Brain (organoid and tissue), 16 donors: ENCODE measurements at places on chromosomes 13 and 19.

- no peak for DNase-seq
Measured at GRCh38 chr19:55590617-55591016, 8.7 kb downstream of the FIZ1 start.

DNA sequence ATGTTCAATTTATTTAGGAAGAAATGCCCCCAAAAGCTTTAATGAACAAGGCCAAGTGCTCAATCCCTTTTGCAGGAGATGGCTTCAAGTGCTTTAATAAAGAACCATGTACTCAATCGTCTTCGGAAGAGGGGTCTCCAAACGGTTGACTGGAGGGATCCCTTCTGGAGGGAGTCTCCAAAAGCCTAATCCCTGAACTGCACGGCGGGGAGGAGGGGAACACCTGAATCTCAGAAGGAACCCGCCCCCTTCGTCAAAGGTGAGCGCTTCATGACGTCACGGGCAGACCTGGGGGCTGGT is 505 bp downstream of the PAF1 start:
- no peak for DNase-seq

- DNase-seq: no peak
Measured at GRCh38 chr19:3771906-3772455, at the start of gene RAX2. TSS of gene RAX2 (minus strand) at chr19:3772228. CDS start at chr19:3771742, 486 bp downstream.

- DNase-seq: no peak
Measured at GRCh38 chr19:39139305-39139874, 13.8 kb downstream of the PAK4 start.

GRCh38 chr13:83547043-83547442 is 335.2 kb downstream of the SLITRK1 start:
- no peak for DNase-seq
